ENCODE measurements at places on chromosomes 6 and 20.

- DNase-seq: no peak
These were observed 72.3 kb downstream of the MRPL14 start for GRCh38 chr6:44054721-44055559.

DNA sequence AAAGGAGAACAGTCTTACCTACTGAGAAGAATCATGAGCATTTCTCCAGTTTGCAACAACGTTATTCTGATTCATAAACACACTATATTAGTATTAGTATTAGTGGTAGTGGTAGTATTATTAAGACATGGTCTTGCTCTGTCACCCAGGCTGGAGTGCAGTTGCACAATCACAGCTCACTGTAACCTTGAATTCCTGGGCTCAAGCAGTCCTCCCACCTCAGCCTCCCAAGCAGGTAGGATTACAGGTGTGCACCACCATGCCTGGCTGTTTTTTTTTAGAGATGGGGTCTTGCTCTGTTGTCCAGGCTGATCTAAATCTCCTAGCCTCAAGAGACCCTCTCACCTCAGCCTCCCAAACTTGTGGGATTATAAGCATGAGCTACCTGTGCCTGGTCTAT lies 363.5 kb downstream of the SAMD5 start:
- no peak for DNase-seq

- no peak for DNase-seq
These were observed 92.7 kb upstream of the AFDN start for GRCh38 chr6:167733740-167734661.

DNA sequence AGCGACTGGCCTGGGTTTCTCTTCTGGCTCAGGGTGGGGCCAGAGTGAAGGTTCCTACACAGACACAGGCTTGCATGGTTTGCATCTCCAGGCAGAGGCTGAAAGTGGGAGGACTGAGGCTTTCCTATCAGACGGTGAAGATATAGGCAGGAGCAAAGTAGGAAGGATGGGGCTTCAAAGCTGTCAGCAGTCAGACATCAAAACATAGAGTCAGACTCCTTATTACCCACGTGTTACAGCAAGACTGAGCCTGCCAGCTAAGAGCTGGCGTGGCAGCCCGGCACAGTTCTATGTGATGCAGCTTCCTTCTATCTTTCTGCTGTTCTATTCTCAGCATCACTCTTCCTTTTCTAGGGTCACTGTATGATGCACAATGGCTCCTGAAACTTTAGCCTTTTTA lies 445.1 kb downstream of the DOK5 start:
- no peak for DNase-seq

DNA sequence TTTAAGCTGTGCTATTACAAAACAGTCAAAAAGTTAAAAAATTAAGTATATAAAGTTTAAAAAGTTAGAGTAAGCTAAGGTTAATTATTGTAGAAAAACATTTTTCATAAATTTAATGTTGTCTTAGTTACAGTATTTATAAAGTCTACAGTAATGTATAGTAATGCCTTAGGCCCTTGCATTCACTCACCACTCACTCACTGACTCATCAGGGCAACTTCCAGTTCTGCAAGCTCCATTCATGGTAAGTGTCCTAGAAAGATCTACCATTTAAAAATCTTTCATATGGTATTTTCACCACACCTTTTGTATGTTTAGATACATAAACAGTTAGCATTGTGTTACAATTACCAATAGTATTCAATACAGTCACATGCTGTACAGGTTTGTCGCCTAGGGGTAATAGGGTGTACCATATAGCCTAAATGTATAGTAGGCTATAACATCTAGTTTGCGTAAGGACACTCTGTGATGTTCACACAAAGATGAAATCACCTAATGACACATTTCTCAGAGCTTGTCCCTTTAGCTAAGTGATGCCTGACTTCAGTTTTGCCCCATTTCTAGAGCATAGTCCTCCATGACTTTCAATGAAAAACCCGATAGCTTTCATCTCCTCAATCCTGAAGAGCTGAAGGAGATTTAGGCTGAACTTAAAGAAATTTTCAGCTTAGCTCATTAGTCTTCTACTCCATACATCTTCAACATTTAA lies 14.9 kb upstream of the HLA-DRA start:
- DNase-seq: no peak

GRCh38 chr6:159602431-159603041 lies 90.5 kb downstream of the SOD2 start:
- DNase-seq: no peak

DNA sequence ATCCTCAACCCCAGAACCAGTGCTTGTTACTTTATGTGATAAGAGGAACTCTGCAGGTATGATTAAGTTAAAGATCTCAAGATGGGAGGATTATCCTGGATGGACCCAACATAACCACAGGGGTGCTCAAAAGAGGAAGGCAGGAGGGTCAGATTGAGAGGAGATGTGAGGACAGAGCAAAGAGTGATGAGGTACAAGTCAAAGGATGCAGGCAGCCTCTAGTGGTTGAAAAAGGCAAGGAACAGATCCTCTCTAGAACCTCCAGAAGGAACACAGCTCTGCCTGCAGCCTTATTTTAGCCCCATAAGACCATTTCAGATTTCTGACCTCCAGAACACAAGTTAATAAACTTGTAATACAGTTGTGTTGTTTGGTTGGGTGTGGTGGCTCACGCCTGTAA lies 41.2 kb downstream of the PDSS2 start:
- DNase-seq: no peak

DNA sequence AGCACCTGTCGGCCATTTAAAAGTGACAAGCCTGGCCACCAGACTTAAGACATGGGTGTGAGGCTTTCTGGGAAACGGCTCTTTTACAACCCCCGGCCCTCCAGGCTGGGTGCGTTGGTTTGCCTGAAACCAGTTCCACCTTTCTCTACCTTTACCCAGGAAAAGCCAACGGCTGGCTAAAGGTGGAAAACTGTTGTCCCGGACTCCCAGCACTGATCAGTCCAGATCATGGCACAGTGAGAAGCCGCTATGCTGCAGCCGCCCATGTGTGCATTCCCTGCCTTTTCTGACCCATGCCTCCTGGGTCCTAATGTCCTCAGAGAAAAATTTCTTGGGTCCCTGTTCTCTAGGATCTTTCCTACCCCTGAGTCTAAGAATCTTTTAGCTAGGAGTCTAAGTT lies 655.7 kb upstream of the HS3ST5 start:
- DNase-seq: no peak
